ENCODE measurements at places on chromosomes 2 and 18.

GRCh38 chr2:26619096-26619495, 22.1 kb downstream of the CIB4 start:
- no peak for DNase-seq

DNA sequence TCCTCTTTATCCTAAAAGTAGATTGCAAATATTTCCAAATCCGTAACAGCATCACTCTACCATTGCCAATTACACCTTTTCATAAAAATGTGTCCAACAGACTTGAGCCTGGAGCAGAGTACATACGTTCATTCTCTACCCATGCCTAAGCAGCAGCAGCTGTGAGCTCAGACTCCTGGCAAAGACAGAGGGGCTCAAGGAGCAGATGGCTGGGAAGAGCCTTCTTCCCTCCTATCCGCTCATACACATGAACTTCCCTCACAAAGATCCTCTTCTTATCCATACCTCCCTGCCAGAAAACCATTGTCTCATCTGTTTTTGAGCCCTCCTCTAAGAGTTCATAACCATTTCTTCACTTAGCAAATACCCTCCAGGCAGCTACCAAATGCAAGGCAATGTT, 164.3 kb upstream of the ARL4C start:
- no peak for DNase-seq

GRCh38 chr2:108287169-108287568, 1.5 kb upstream of the SULT1C2 start:
- no peak for DNase-seq

DNA sequence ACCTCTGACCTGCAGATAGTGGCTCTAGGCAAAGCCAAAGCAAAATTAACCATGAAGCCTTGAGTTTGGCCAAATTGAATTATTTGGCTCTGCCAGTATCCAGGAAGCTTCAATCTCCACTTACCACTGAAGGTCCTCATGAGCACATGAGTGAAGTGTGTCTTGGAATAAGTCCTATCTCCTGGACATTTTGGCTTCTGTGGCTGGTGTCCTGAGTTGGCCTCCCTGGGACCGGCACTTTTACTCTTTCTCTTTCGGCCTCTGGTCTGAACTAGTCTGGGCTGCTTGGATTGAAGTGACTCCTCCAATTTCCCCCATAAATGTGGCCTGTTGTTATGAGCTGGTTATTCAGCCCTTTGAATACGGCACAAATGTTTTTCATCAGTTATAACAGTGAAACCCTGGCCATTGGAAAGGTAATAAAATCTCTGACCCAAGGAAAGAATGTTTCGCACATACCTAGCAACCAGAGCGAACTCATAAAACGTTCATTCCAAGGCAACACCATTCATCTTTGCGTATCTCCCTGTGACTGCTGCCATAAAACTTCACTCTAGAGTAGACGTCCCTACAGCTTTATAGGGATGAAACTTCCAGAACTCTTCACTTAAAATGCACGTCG, 216.4 kb downstream of the LPIN1 start:
- no peak for DNase-seq

DNA sequence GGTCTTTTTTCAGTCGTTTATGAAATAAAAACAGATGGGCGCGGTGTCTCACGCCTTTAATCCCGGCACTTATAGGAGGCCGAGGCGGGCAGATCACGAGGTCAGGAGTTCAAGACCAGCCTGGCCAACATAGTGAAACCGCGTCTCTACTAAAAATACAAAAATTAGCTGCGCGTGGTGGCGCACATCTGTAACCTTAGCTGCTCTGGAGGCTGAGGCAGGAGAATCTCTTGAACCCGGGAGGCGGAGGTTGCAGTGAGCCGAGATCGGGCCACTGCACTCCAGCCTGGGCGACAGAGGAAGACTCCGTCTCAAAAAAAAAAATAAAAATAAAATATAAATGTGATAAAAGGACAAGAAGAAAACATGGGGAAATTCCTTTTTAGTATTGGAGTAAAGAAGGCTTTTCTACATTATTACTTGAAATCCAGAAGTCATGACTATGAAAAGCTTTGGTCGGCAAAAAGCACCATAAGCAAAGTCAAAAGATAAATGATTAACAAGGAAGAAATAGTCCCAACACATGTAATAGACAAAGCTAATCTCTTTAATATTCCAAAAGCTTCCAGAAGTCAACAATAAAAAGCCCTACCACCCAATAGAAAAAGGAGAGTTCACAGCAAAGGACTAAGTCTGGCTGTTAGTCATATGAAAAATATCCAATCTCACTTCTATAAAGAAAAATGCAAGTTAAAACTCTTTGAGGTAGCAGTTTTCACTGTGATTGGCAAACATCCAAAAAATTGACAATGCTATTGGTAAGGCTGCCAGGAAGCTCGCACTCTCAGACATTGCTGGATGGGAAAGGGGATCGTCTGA, 1.4 kb upstream of the FAM168B start:
- DNase-seq: no peak

DNA sequence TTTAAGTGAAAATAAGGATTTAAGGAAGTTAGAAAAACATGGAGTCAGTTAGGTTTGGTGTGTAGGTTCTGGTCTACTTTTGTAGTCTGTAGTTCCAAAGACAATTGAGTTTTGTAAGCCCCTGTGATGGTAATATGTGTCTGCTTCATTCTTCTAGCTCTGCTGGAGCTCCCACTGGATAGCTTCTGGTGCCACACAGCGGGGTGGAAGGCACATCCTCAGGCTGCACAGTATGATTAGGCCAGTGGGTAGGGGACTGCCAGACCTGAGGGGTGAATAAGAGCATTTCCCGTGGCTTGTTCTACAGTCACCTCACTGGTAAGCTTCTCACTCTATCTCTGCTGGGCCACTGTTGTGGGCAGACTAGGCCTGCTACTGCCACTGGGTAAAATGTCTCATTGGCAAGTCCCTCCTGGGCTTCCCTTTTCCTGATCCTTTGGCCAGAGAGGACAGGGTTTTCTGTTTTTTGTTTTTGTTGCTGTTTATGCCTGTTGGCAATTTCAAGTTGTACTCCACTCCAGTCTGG, 44.5 kb downstream of the TMEM131 start:
- DNase-seq: no peak

- peak; percentile 87 for DNase-seq
These were observed 134.9 kb downstream of the MAP3K20 start for GRCh38 chr2:173210270-173211196.
